ENCODE measurements at places on chromosomes 16 and 17. TPM values are rescaled to one million over a fixed set of nuclear protein-coding genes. Genes with fewer than 3 reads are reported as not detected.
A peak's percentile ranks its signal among the peaks of the same experiment; 100 is the strongest.

DNA sequence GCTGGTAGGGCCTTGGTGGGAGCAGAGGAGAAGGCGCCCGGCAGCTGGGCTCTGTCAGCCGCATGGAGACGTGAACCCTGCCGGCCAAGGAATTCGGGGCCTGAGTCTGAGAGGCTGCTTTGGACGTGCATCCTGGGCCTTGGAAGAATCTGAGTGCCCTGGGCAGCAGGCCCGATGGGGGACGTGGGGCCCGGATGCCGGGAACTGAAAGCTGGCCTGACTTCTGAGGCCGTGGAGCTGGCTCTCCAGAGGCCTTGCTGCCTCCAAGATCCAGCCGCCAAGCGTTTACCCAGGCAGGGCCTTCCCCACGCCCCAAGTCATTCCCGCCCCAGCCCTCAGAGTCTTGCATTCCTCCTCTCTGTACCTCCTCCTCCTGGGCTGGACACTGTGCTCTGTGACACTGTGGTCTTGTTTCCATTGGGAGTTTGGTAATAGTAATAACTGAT is 37.2 kb downstream of the NKD1 start:
- DNase-seq: no peak

Gene HCRT
- total RNA-seq: not detected

DNA sequence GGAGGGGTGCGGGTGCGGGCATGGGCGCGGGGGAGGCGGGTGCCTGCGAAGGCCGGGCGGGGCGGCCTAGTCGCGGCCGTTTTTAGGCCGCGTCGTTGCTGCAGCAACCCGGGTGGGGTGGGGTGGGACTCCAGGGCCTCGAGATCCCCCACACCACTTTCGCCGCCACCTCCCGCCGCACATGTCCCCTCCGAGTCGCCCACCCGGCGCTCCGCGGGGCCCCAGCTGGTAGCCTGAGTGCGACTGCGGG is 11.3 kb downstream of the TBX2 start:
- DNase-seq: no peak

DNA sequence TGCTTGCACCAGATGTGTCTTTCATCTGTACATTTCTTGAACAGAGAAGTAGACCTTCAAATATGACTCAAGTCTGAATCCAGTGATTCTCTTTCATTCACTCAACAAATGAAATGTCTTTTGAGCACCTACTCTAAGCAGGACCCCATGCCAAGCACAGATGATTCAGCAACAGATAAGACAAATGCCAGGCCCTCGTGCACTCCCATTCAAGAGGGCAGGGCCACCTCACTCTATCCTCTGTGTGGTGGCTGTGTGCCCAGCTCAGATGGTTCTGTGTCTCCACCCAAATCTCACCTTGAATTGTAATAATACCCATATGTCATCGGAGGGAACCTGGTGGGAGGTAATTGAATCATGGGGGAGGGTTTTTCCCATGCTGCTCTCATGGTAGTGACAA is 74.1 kb upstream of the NKD1 start:
- no peak for DNase-seq

Gene TMIGD1
- total RNA-seq: not detected

Gene TOM1L1
- total RNA-seq: not detected

DNA sequence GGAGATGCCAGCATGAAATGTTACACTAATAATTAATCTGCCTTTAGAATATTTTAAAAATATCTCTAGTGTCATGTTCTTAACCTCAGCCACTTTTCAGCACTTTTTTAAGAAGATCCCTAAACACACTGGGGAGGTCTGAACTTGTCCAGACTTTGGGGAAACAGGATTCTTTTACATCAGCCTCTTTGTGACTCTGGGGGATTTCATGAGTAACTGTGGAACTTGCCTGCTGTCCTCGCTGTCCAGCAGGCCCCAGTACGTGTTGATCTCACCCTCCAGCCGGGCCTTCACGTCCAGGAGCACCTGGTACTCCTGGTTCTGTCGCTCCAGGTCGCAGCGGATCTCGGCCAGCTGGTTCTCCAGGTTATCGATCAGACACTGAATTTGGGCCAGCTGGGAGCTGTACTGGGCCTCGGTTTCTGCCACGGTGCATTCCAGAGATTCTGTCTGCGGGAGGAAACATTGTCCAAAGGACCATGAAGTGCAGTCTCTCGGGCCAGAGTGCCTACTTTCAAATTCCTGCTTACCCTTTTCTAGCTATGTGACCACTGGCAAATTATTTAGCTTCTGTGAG is 5.5 kb downstream of the KRT40 start:
- no peak for DNase-seq

DNA sequence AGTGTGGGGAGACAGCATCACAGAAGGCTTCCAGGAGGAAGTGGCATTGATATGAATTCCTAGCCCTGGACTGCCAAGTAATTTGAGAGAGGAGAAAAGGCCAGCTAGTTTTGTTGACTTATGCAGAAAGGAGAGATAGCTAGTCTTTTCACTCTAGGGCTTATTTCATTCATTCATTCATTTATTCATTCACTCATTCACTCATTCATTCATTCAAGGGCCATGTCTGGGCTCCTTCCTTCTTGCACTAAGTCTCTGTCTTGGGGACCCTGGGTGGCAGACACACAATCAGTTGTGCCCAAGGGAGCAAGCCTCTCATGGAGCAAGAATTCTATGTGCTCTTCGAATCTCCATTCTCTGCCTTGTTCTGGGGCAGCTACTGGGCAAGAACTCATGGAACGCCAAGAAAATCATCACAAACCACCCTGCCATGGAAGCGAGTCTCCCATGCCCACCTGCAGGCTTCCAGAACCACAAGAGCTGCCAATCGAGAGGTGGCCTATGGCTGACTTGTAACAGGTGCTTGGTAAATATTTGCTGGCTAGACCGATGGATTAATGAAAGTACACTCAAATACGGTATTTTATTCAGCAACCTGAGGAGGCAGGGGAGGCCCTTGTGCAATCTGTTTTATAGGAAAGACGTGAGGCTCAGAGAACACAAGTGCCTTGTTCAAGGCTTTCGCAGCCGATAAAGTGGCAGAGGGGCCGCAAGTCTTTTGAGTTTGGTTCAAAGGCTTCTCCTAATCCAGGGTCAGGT is 223.6 kb downstream of the XYLT1 start:
- DNase-seq: no peak

DNA sequence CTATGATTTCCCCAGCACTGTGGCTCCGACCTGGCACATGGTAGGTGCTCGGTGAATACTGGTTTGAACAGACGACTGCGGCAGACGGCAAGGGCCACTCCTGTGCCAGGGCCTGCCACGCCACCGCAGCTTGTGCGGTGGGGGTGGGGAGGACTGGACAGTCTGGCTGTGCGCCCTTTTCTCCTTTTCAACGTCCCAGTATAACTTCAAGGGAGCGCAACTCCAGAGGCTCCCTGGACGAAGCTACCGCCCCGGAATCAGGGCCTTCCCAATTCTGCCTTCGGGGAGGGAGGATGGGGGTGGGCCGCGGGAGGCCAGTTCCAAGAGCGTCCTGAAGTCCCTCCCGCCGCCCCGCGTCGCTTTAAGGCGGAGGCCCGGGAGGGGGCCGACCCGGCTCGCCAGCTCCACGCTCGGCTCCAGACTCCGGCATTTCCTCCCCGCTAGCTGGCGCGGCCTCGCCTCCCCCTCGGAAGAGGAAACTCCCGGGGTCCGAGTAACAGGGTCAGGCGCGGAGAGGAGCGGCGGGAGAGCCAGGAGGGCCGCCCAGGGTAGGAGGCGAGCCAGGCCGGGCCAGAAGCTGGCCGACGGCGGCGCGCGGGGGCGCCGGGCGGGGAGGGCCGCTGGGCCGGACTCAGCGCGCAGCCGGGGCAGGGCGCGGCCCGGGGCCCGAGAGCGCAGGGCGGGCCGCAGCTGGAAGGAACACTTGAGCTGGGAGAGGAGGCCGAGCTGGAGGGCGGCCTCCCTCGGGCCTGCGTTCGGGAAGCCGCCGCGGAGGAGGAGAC is at the start of gene ITPRIPL2:
Gene ITPRIPL2, plus strand, starts transcription at position 388 of the 782 bp plus-strand sequence. CDS start 498 bp downstream, outside the sequence.
- DNase-seq: peak; percentile 86

GRCh38 chr16:65538976-65539375 is 417.1 kb upstream of the CDH11 start:
- DNase-seq: no peak

Gene KATNIP
- 13.1 TPM for total RNA-seq

- no peak for DNase-seq
Observed at GRCh38 chr17:3502466-3502865, 26.7 kb downstream of the ASPA start.

Gene EPX
- not detected for total RNA-seq

DNA sequence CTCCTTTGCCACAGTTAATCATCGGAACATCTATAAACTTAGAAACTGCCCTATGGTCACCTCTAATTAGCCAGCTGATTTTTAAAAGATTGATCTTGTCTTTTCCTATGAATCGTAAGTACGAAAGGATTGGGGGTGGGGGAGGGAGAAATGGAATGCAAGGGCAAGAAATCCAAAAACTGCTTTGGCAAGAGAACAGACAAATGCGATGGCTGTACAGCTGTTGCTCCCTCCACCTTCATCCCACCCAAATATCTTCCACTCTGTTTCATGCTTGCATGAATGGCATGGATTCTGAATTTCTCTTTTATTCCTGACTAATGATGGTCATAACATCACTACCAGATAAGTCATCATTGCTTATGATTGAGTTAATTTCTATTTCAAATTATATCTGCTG is 165.7 kb downstream of the STX8 start:
- DNase-seq: no peak

Gene EME1
- total RNA-seq: 2.6 TPM

DNA sequence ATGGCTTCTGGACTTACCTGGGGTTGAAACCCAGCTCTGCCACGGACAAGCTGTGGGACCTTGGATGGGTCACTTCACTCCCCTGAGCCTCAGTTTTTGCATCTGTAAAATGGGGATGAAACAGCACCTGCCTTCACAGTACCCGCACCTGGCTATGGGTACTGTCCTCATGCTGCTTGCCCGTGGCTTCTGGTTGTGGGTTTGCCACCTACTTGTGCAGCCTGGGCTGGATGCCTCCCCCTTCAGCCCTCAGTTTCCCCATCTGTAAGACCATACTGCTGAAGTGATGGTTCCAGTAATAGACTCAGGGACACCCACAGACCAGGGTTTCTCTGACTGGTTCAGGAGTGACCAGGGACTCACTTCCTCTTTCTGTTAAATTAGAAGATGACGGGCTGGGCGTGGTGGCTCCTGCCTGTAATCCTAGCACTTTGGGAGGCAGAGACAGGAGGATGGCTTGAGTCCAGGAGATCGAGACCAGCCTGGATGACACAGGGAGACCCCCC is 9.4 kb downstream of the GLIS2 start:
- DNase-seq: no peak

DNA sequence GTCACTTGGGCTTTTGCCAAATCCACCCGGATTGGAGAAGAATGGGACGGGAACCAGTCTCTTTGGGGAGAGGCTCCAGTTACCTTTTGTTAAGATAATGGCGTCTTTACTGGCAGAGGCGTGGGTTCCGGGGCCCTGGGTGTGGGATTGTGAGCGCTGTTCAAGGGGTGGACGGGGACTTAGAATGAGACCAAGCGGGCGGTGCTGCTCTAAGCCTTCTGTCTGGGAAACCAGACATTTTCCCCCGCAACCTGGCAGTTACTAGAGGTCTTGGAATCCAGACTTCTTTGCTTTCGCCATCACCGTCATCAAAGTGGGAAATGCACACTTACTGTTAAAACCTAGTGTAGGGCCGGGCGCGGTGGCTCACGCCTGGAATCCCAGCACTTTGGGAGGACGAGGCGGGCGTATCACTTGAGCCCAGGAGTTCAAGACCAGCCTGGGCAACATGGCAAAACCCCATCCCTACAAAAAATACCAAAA is 706 bp downstream of the TEN1 start:
- DNase-seq: no peak

DNA sequence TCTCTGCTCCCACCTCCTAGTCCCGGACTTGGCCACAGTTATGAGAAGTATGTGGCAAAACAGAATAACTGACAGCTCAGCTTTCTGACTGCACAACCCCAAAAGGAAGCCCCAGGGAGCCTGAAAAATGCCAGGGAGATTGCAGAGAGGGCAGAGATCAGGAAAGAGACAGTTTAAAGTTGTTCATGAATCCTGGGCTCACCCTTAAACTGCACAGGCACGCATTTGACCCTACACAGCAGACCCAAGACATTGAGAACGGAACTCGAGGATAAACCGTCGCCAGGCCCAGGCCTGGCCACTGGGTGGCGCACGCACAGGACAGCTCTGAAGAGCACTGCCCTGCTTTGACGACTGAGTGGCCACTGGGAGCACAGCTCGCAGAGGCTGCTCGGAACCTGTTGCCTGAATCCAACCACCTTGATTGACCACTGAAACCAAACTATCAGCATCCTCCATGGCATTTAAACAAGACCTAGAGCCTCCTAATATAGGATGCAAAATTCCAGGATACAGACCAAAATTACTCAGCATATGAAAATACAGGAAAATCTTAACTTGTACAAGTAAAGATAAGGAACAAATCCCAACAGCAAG is 114.0 kb downstream of the C16orf95 start:
- DNase-seq: peak; percentile 72

All from dermis microvascular lymphatic vessel endothelial cell (primary cell).